MG63 (cell line): ENCODE measurements at places on chromosomes 1 and 21. TPM values are rescaled to one million over a fixed set of nuclear protein-coding genes. Genes with fewer than 3 reads are reported as not detected.
A peak's percentile ranks its signal among the peaks of the same experiment; 100 is the strongest.

Gene LY9
- total RNA-seq = not detected in 2 replicates

GRCh38 chr1:184176058-184176457 is 124.5 kb downstream of the TSEN15 start:
- no peak for DNase-seq

- DNase-seq = no peak
Measured at GRCh38 chr1:1091344-1092148, 17.4 kb upstream of the RNF223 start.

Gene OXCT2
- not detected in 2 replicates for total RNA-seq

Gene MATN1
- not detected in 2 replicates for total RNA-seq

Gene OLFM3
- total RNA-seq = not detected in 2 replicates

DNA sequence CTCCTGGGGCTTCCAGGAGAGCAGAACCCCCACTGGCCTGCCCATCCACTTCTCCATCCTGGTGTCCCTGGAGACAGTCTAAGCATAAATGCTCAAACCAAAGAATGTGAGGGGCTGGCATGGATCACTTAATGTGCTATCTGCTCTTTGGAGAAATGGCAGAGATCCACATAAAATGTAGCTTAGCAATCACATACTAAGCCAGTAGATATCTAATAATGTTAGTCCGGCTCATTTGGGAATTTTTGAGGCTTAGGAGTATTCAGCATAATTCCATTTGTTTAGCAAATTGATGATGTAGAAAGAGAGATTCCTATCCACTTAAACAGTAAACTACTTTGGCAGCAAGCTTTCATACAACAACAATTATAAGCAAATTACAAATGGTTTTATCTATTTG is 90.7 kb downstream of the TENT5C start:
- no peak for DNase-seq

DNA sequence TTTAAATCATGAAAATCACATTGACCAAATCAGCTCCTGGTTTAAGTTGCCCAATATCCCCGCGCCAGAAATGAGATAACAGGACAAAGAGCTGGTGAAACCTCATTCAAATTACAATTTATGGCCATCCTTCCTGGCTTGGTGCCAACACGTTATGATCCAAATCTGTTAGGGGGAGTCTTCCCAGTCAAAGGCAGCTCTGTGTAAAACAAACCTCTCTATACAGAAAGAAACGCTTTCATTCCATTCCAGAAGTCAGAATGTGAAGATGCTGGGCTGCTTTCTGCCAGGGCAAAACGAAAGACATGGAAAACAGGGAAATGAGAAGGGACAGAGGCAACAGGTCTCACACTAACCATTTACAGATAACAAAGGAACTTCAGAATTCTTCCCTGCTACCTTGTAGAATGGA is 53.5 kb upstream of the TIAM1 start:
- no peak for DNase-seq

DNA sequence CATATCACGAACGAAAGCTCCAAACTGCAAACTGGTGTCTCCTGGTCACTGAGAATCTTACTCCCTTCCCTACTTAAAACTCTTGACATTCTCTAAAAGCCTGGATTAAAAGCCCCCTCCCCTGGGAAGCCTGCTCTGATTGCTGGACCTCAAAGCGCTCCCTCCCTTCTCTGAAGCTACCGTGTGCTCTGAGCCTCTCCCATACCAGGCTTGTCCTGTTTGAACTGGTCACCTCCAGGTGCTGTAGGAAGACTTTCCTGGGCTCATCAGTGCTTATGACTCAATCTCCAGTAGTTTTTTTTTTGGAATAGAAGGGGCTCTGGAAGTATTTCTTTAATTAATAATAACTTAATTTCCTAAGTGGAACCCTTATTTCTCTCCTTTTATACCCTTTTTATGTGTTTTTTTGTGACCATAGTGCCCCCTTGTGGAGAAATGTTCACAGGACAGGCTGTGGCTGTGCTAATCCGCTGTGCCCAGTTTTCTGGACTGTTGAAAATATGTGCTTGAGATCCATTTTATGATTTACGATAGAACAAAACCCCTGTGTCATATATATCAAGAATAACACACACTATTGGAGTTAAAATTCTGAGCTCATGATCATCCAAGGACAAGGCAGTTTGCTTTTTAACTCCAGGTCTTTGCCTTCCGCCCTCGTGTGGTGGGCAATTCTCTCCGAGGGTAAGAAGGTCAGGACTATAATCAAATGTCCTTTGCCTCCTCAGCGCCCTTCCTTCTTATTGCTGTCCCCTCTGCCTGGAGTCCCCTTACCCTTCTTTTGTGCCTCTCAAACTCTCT is 16.9 kb downstream of the MTARC1 start:
- DNase-seq = no peak

- no peak for DNase-seq
Measured at GRCh38 chr1:167456524-167456923, 61.8 kb downstream of the CD247 start.

- DNase-seq = no peak
Measured at GRCh38 chr1:109642626-109643025, 13.3 kb upstream of the GSTM4 start.

Gene GRHL3
- total RNA-seq = not detected in 2 replicates

Gene MSH4
- total RNA-seq = not detected in 2 replicates

GRCh38 chr1:7478142-7478790 is 292.8 kb upstream of the VAMP3 start:
- DNase-seq = no peak

DNA sequence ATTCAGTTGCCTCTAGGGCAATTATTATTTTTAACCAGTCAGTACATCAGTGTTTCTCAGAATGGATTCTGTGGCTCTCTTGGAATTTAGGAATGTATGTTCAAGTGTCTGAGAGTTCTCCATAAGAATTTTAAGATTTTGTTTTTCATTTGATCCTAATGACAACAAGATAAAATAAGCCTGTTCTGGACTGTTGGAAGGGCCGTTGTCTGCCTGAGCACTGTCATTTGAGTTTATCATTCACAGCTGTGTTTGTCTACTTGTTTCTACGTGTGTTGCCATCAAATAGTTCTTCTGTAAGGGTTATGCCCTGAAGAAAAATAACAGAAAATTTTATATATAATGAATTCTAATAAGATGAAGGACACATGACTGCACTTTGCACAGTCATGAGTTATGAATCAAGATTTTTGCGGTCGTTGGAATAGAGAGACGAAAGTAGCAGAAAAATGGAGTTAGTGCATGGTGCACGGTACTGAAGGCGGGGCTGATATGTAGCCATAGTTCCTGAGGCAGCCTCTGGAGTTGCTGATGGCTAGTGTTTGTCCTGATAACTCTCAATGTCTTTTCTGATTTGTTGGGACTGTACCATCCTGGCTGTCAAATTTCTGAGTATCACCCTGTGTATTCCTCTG is 92.5 kb downstream of the NOS1AP start:
- no peak for DNase-seq

GRCh38 chr1:33607444-33608005 is 135.1 kb downstream of the ZSCAN20 start:
- no peak for DNase-seq

GRCh38 chr1:156193208-156193487 is 756 bp upstream of the SLC25A44 start:
- no peak for DNase-seq

DNA sequence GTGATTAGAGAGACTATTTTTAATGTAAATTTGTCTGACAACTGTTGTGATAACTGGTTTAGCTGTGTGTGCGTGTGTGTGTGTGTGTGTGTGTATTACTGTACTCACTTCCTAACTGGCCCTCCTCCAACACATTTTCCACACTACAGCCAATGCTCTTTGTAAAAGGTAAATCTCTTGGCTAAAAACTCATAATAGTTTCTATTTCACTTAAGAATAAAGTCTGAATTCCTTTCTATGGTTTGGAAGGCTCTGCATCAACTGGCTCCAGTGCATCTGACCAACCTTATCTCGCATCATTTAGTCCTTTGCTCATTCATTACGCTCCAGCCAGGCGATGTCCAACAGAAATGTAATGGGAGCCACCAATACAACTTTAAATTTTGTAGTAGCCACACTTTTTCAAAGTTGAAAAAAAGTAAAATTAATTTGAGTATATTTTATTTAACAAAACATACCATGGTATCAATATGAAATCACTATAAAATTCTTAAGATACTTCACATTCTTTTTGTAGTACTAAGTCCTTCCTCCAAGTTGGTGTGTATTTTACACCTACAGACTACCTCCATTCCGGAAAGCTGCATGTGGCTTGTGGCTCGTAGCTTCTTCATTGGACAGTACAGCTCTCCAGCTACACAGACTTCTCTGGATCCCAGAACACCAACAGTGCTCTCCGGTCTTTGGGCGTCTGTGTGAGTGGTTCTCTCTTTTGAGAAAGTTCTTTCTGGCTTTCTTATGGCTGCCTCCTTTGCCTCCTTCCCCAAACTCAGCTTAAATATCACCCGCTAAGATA is 68.9 kb downstream of the NRIP1 start:
- DNase-seq = peak; percentile 53

DNA sequence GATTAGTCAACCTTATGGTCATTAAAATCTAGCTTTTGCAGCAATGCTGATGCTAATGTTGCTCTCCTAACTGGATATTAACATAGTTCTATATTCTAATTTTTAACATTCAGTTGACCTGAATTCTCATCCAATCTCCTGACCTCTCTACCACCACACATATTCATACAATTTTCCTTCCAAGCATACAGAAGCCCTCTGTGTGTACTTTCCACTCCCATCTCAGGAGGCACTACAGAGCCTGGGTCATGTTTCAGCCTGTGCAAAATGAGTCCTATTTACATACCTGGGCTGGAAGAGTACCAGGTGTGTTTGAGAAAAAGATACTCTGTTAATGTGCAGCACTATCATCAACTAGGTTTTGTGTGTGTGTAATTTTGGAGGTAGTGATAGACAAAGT is 486.3 kb downstream of the NEGR1 start:
- DNase-seq = no peak

DNA sequence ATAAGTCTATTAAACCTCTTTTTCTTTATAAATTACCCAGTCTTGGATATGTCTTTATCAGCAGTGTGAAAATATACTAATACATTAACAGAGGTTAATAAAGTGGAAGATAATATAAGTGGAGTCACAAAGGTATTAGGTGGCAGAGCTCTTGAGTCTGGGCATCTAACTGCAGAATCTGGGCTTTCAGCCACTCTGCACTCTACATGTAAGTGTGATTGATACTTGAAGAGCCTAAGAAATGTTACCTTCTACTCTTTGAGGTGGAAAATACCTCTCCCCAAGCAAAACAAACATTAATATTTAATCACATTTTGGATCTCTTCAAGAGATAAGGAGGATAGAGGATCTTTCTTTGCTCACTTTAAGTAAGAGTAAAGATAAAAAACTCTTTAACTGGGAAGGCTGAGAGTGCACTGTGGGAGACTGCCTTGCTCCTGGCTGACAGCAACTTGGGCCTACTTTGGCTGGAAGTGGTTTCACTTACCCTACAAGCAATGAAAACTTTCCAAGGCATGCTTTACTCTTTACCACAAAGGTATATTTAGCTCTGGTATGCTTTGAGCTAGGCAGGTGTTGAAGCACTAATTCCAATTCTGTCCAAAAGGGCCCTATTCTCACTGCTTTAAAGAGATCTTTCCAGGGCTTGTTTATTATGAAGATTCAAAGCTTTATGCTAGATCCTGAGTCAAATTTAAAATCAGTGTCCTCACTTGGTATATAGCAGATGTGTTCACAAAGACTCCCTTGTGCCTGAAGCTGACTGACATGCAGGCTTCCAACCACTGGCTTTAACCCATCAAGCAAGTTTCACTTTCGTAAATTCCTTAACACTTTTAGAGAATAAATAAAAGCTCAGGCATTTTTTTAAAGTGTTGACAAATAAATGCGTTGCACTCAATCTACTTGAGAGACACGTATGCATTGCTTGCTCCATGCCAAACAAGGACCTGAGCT is 245.3 kb upstream of the ZP4 start:
- no peak for DNase-seq

GRCh38 chr1:44929531-44929930 is 56.9 kb downstream of the EIF2B3 start:
- no peak for DNase-seq

- no peak for DNase-seq
Measured at GRCh38 chr21:45074818-45075595, 627 bp downstream of the ADARB1 start.

Gene OR2T29
- not detected in 2 replicates for total RNA-seq

Gene HSF2BP
- 2.4 and 6.4 TPM in 2 replicates for total RNA-seq
